ENCODE measurements at places on chromosomes 2 and 18. TPM values are rescaled to one million over a fixed set of nuclear protein-coding genes. Genes with fewer than 3 reads are reported as not detected.

Gene DSC1
- 0.54 TPM for polyA plus RNA-seq

Gene MPPE1
- polyA plus RNA-seq: 36.2 TPM

Gene LHCGR
- polyA plus RNA-seq: not detected

Gene AQP12B
- polyA plus RNA-seq: not detected

Gene PLCD4
- polyA plus RNA-seq: 0.40 TPM

Gene NAPG
- 15.0 TPM for polyA plus RNA-seq

Gene GALNT13
- not detected for polyA plus RNA-seq

Gene CNGA3
- polyA plus RNA-seq: not detected

Gene C2orf80
- not detected for polyA plus RNA-seq

Gene CHST9
- polyA plus RNA-seq: not detected

Gene COL3A1
- polyA plus RNA-seq: not detected

Gene NDC80
- polyA plus RNA-seq: 2.5 TPM

Gene ATIC
- polyA plus RNA-seq: 137 TPM

Gene FAM161A
- polyA plus RNA-seq: 1.4 TPM

Gene ITGB6
- not detected for polyA plus RNA-seq

Gene PJVK
- polyA plus RNA-seq: 0.15 TPM

Gene GPC1
- polyA plus RNA-seq: 0.26 TPM

Gene CD28
- 1.3 TPM for polyA plus RNA-seq

Gene POTEI
- polyA plus RNA-seq: not detected

Gene MTX2
- polyA plus RNA-seq: 21.7 TPM

Gene MC4R
- not detected for polyA plus RNA-seq

Gene GALNT1
- 15.5 TPM for polyA plus RNA-seq

Gene CHRNA1
- polyA plus RNA-seq: 0.40 TPM

Gene DES
- polyA plus RNA-seq: not detected

Gene CD8B2
- not detected for polyA plus RNA-seq

Gene IL36RN
- not detected for polyA plus RNA-seq

Gene VWA3B
- not detected for polyA plus RNA-seq

Gene STON1
- polyA plus RNA-seq: 0.06 TPM

Gene CDK15
- not detected for polyA plus RNA-seq

Gene ALK
- polyA plus RNA-seq: not detected

Gene SERPINB2
- polyA plus RNA-seq: not detected

Gene LRRC30
- not detected for polyA plus RNA-seq

Gene CD226
- polyA plus RNA-seq: 3.8 TPM

Gene MROH2A
- polyA plus RNA-seq: not detected

Gene FOXI3
- not detected for polyA plus RNA-seq

Gene EIF2AK3
- polyA plus RNA-seq: 35.1 TPM

Gene HTR2B
- not detected for polyA plus RNA-seq

Gene SPAG16
- polyA plus RNA-seq: 9.1 TPM

Gene RNMT
- polyA plus RNA-seq: 62.8 TPM

Gene CD302
- polyA plus RNA-seq: 0.11 TPM

Gene IRS1
- 0.21 TPM for polyA plus RNA-seq

Gene FNDC4
- polyA plus RNA-seq: not detected

Gene PLCL1
- polyA plus RNA-seq: 0.23 TPM

Gene FAM228A
- polyA plus RNA-seq: not detected

Gene NEURL3
- not detected for polyA plus RNA-seq

Gene GREB1L
- polyA plus RNA-seq: 0.05 TPM

Gene UGT1A8
- not detected for polyA plus RNA-seq

Gene DNAJC5G
- polyA plus RNA-seq: not detected

Gene SETBP1
- 16.8 TPM for polyA plus RNA-seq

Gene TRIM54
- polyA plus RNA-seq: not detected

Gene TCF23
- polyA plus RNA-seq: not detected

Gene CAPN14
- polyA plus RNA-seq: 2.9 TPM

Gene TRPM8
- polyA plus RNA-seq: not detected

Gene TUBA3E
- polyA plus RNA-seq: not detected

Gene SULT1C4
- polyA plus RNA-seq: not detected
